ENCODE measurements at places on chromosomes 3 and 15.

DNA sequence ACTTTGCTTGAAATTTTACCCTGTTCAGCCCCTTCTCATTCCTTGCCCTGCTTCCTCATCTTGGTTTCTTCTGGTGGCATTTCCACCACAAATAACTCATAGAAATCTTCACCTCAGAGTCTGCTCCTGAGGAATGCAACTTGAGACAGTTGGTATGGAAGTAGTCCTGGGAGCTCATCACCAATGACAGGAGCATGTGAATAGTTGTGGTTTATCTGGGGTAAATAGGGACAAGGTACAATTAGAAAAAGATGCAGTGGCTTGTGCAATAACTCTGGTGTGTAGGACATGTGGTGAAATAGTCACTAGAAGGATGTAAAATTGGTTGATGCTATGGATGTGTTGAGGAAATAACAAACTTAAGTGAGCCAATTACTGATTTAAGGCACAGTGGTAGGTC, 72.7 kb upstream of the CHRNA7 start:
- no peak for DNase-seq

GRCh38 chr3:38039101-38039898, at the start of gene DLEC1:
Gene DLEC1 (plus strand): TSS chr3:38039208. CDS start chr3:38039226, 18 bp downstream.
- DNase-seq: peak; percentile 87

DNA sequence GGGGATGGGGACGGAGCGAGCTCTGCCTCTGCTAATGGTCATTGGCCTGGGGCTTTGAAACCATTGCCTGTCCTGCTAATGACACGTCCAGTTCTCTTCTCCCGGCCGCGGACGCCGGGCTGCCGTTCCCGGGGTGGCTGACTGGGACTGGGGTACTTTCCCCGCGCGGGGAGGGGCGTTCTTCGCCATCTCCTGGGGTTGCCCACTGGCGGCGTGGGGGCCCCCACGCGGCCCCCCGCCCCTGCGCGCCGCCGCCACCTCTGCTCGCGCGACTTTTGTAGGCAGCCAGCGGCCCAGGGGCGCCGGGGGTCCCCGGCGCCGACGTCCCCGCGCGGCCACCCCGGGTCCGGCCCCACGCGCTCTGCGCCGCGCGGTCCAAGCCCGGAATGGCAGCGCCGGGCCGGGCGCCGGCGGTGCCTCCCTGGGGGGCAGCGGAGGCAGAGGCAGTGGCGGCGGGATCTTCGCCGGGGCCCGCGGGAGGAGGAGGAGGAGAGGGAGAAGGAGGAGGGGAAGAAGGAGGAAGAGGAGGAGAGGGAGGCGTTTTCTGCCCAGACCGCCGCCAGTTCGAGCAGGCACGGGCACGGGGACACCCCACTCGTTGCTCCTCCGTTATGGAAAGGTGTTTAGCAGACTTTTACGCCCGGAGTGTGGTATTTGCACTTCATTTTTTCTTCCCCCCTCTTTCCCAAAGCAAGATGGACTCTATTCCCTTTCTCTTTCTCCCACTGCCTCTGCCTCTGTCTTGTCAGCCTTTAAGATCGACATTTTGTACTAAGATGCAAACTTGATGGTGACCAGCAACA, 2.3 kb downstream of the BBX start:
- peak; percentile 49 for DNase-seq

DNA sequence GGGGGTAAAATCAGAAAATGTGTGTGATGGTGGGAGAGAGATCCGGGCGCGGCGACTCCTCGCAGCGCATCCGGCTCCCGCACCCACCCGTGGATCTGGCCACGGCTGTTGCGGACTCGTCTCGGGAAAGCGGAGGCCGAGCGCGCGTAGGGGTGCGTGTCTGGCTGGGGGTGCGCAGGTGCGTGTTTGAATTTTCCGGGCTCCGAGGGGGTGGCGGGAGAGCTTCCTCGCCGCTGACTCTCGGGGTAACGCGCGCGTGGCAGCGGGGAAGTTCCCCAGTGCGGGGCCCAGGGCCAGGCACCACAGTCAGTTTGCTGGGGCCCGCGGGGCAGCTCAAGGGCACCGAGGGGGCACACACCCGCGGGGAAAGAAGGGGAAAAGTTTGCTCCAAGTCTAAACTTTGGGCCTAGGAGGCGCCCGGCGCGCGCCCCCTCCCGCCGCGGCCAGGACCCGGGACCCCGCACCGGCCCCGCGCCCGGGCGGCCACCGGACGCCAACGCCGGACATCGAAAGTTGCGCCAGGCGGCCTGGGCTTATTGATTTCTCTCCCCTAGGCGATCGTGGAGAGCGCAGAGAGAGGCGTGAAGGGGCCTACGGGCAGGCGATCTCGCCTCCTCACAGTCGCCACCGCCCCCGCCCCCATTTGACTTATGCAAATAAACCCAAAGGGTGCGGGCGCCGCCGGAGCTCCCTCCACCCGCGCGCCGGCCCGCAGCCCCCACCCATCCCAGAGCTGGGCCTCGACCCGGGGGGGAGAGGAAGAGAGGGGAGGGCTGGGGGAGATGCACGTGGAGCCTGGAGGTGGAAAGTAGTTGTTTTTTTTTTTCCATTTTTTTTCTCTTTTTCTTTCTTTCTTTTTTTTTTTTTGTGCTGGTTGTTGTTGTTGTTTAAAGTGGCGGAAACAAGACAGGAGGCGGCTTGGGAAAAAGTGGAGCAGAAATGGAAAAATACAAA, 639 bp downstream of the FOXP1 start:
- peak; percentile 78 for DNase-seq

DNA sequence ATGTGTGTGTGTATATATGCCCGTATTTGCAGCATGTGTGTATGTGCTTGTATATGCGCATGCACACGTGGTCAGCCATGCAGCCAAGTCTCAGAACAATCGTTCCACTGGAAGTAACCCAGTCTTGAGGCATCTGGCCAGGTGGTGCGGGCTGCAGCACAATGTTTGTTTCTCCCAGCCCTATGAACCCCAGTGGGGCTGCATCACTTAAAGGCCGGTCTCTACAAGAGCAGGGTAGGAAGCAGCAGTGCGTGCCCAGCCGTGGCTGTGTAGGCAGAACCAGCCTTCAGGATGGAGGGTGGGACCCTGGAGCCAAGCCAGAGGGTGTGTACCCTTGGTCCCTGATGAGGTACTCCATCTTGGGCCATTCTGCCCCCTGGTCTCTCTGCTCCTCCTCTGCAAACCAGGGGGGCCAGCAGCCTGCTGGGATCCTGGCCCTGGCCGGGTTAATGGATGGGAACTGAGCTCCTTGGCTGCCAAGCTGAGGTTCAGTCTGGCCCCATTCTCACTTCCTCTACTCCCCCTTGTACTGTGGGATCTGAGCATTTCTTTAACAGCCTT, 11.8 kb downstream of the KLF13 start:
- no peak for DNase-seq

DNA sequence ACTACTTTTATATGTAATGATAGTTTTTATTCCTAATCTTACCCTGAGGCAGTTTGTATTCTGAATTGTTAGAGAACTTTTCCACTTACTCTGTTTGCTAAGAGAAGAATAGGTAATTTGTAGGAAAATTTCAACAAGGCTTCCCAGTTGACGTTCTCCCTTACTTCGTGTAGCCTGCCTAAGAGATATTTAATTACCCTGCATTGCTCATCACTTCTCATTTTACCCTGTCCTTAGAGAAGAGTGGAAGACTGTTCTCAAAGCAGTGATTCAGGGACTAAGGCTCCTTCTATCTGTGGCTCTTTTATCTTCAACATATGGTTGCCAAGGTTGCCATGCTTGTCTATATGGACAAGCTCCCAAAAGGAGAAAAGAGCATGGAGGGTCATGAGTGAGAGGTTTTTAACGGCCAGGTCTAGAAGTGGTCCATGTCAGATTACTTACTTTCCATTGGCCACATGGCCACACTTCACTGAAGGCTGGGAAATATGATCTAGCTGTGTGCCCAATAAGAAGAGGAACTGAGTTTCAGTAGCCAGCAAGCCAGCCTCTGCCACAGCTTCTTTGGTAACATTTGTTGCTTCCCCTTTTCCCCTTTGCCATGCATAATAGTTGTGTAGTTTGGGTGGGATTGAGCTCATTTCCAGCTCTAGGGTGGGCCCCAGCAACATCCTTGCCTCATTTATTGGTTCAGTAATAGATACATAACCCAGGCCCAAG, 22.1 kb downstream of the PDE8A start:
- DNase-seq: no peak

- DNase-seq: no peak
Observed at GRCh38 chr3:8827641-8828040, 58.2 kb upstream of the OXTR start.

DNA sequence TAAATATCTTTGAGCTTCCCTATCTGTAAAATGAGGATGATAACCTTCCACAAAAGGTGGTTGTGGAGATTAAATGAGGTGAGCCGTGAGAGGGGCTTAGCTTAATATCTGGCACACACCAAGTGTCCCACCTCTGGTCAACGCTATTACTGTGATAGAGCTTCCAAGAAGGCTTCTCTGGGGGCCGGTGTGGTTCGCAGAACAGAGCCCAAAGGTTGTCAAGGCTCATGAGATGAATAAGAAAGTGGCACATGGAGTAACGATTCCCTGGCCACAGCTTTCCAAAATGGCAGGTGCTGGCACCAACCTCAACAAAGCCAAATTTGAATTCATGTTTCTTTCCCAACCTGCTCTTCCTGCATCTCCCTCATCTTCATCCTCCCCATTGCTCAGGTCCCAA, 10.4 kb downstream of the KY start:
- DNase-seq: no peak

GRCh38 chr3:108528459-108529252, 18.3 kb upstream of the MYH15 start:
- DNase-seq: no peak

- DNase-seq: no peak
Observed at GRCh38 chr3:27927882-27928281, 205.8 kb upstream of the EOMES start.

DNA sequence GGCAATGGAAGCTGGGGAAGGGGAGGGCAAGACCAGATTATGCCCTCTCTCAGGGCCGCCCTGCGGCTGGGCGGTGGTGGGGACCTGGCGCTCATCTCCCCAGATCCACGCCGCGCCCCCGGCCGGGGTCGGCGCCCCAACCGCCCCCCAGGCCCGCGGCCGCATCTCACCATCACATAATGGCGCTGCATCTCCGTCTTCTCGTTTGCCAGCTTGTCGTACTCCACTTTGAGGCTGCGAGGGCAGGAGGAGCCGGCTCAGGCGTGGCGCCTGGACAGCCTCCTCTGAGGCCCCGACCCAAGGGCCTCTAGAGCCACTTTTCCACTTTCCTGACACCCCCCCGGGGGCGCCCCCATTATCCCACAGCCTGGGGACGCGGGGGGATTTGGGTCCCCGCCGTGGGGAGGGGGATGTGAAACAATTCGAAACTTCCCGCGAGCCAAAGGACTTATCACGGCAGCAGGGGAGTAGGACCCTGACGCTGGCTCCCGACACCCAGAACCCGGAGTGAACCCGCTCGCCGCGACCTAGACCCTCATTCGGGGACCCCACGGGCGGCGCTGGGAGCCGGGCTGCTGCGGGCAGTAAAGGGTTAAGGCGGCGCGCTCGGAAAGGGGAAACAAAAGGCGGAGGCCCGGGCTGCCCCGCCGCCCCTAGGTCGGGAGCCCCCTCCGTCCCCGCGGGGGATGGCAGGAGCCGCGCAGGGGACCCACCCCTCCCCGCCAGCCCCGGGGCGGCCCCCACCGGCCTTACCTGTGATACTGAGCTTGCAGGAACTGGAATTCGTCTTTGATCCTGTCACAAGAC, 2.1 kb downstream of the TLE3 start:
- peak; percentile 27 for DNase-seq

DNA sequence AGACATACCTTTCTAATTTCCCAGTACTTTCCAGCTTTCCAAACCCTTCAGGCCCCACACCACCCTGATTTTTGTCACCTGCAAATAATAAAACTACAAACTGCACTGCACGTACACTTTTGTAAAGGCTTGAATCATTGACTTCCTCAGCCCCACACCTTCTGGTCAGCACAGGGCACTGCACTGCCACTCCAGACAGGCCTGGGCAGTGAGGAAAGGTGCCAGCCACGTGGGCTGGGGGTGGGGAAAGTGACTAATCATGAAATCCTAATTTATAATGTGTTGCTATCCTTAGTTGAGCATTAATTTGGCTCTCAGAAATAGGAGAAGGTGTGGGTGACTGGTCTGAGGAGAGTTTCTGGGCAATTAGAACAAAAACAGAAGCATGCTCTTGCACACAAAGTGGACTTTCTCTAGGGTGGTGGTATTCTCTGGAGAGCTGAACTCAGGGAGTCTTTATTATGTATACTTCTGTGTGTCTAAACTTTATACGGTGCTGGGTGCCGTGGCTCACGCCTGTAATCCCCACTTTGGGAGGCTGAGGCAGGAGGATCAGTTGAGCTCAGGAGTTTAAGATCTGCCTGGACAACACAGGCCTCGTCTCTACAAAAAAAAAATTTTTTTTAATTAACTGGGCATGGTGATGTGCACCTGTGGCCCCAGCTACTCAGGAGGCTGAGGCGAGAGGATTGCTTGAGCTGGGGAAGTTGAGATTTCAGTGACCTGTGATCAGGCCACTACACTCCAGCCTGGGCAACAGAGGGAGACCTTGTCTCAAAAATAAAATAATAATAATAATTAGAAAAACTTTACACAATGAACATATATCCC, 58.2 kb upstream of the FLNB start:
- DNase-seq: no peak

GRCh38 chr3:120775411-120775810, 32.9 kb downstream of the GTF2E1 start:
- DNase-seq: no peak

DNA sequence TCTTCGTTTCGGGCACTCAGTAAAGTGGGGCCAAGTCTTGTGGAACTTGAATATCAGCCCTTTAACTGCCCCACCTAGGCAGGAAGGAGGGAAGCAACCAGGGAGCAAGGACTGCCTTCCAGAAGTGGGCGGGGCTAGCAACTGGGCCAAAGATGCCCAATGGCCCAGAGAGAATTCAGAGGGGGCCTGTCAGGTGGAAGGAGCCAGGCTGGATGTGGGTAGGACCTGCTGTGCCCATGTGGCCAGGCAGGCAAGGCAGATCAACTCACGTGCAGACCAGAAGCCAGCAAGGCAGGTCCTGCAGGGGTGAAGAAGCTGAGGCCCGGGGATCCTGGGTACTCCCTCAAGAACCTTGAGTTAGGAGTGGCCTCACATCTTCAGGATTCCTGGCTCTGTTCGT, 5.5 kb downstream of the MAP6D1 start:
- no peak for DNase-seq

DNA sequence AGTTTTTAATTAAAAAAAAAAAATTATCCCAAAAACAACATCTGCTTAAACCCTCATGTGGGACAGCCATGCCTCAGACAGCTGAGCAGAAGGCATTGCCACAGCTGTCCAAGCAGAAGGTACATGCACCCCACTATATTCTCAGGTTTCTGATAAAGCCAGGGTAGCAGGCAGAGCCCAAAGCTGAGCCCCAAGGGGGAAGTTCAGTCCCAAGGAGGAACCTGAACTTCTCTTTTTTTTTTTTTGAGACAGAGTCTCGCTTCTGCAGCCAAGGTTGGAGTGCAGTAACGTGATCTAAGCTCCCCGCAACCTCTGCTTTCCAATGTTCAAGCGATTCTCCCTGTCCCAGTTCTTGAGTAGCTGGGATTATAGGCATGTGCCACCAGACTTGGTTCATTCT, 33.2 kb downstream of the MKRN2 start:
- DNase-seq: no peak

- DNase-seq: no peak
Observed at GRCh38 chr3:55929154-55929869, 442.2 kb upstream of the WNT5A start.
